Omental fat pad (tissue), 4 donors: ENCODE measurements at places on chromosomes 7 and 10. TPM values are rescaled to one million over a fixed set of nuclear protein-coding genes. Genes with fewer than 3 reads are reported as not detected.

GRCh38 chr7:70474639-70475234 lies 657.2 kb upstream of the GALNT17 start:
- no peak for DNase-seq

The CDK1 gene
- total RNA-seq, result 1.9 TPM

DNA sequence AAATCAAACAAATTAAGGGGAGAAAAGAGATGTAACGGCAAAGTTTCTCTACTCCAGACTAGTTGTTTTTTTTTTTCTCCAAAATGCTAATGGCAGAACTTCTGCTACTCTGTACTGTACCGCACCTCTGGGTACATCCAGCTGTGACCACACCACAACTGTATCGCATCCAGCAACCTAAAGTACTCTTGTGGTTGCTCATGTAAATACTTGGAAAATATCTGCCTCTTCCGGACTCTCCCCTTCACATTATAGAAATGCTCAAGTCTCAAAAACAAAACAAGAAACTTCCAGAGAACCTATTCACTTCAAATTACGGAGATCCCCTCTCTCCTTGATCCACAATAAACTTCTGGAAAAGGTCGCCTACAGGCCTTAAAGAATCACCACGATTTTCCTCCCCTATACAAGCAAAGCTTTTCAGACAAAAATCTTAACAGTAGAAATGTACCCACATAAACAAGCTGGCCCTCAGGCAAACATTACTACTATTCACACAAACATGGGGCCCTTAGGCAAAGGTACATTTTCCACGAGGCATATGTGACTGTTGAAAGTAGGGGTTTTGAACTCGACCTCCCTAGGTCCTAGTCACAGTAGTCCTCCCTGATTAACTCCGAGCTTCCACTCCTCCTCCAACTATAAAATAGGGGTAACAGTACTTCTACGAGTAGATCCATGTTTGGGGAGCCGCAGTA lies 222.9 kb upstream of the MKLN1 start:
- DNase-seq, result no peak

GRCh38 chr10:29815572-29815971 lies 180.8 kb upstream of the SVIL start:
- DNase-seq, result no peak

The CYP3A4 gene
- total RNA-seq, result 1.8 TPM

DNA sequence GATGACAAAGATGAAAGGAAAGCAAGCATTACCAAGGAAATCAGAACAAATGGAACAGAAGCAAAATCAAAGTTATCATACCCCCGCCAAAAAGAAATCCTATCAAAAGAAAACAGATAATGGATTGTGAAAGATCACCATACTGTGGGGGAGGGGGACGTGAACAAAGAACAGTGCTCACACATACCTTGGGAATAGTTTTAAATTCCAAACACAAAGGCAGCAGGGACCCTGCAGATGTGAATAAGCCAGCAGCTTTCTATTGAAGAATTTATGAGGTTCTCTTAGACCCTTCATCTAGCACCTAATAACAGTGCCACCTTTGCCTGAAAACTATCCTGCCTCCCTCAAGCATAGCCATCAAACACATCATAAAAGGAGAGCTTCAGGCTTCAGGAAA lies 94.0 kb downstream of the AKR1D1 start:
- DNase-seq, result no peak

DNA sequence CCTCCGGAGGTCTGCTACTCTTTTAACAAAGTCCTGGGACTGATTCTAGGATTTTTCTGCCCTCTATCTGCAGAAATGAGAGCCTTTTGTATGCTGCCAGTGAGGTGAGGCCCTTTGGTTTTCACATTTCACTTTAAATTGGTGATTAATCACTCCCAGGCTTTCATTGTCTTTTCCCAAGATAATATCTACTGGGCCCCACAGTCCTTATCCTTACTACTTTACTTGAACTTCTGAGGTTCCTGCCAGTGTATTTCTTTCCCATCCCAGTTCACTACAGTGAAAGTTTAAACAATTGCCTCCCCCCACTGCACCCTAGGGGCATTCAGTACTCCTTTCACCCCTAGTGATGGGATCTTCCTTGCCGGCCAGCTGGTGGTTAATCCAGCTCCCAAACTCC lies 127.4 kb upstream of the INHBA start:
- DNase-seq, result no peak

The AMPH gene
- 41.2 TPM for total RNA-seq

- DNase-seq, result no peak
These were observed 3.4 kb downstream of the TCF7L2 start for GRCh38 chr10:112953174-112954159.

The ACSM6 gene
- not detected for total RNA-seq

DNA sequence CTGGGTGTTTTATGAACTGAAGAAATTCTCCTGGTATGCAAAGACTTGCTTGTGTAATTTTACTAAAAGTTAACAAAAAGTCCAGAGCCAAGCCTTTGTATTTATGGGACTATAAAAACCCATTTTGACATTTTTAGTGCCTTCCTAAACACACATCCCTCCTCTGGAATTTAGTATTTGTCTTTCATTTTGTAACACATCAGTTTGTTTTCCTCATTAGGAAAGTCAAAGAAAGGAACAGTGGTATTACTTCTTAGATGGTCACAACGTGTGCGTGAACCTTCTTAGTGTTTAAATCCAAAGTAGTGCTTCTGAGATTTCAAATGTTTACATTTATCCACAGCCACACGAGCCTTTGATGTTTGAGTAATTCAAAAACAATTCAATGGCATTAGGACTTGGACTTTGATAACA lies 103.2 kb upstream of the TMEM106B start:
- DNase-seq, result no peak

DNA sequence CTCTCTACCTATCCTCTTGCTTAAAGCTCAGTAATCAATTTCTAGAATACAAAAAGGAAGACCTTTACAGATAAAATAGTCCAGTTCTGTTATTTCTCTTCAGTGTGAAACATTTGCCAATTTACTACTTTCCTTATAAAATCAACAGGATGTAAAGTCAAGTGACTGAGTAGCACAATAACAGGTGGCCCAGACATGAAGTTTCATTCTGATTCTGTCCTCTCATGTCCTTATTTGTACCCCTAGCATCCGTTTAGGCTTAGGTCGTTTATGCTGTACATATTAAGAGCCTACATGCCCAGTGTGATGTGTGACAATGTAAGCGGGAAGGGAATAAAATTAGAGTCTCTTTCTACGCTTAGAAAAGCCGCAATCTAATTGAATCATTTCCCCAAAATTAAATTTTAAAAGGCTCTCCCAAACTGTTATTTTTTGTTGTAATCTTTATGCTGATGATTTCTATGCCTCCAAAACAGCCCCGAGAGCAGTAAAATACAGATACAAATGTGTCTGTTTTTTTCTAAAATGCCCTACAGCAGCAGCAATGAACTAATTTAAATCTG lies 29.1 kb downstream of the EPC1 start:
- no peak for DNase-seq

GRCh38 chr10:33732161-33732680 lies 397.8 kb upstream of the NRP1 start:
- DNase-seq, result no peak

The FUOM gene
- total RNA-seq, result 20.6 TPM

GRCh38 chr7:120724448-120724847 lies 133.5 kb downstream of the TSPAN12 start:
- no peak for DNase-seq

- no peak for DNase-seq
These were observed 29.8 kb downstream of the MTURN start for GRCh38 chr7:30164567-30164966.

The ARHGEF35 gene
- 6.7 TPM for total RNA-seq

The AP1S1 gene
- 52.3 TPM for total RNA-seq

The CPXM2 gene
- total RNA-seq, result 7.3 TPM

DNA sequence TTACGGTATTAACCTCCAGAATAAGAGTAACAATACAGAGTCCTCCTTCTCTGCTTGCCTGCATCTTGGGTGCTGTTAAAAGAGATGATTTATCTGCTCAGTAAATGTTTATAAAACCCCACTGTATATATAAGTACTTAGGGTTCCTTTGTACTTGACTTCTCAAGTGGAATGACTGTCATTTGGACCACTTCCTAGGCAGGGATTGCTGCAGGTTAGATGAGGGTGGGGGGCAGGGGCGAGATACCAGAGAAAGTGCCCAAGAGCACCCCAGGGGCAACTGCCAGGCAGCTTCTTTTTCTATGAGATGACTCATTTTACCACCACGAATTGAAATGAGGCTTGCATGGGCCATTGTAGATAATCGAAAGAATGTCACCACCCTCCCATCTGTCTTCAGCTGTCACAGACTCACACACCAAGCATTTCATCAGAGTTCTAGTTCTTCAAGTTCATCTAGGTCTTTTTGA lies 421.9 kb upstream of the GALNT17 start:
- no peak for DNase-seq

DNA sequence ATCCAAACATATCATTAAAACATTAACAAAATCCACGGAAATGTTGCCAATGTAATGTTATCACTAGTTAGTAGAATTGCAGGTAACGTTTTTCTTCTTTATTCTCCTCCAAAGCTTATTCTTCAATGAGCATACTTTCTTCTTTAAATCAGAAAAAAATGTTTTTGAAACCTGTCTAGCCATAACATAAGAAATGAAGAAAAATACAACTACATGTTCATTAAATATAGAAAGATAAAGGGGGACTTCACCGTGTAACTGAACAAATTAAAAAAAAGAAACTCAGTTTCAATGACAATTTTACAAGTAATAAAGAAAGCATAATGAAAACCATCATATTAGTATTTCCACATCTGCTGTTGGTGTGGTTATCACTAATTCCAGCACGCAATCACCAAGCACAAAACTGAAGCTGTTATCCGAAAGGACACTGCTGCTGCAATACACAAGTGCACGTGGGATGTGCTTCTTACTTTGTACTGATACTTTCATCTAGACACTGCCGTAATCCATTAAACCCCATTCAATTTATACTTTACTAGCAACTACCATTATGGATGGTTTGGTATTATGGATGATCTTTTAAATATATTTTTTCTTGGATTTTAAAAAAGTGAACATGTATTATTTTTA lies 9.6 kb downstream of the ESYT2 start:
- no peak for DNase-seq

GRCh38 chr10:61159253-61159652 lies 215.3 kb upstream of the RHOBTB1 start:
- DNase-seq, result no peak

The HOXA3 gene
- total RNA-seq, result 1.8 TPM

- no peak for DNase-seq
These were observed 13.1 kb upstream of the HABP2 start for GRCh38 chr10:113539789-113540188.

GRCh38 chr10:83680470-83680891 lies 458.8 kb upstream of the GHITM start:
- DNase-seq, result no peak

- DNase-seq, result peak; percentile 64
These were observed 5.1 kb downstream of the LDB1 start for GRCh38 chr10:102114861-102115618.

DNA sequence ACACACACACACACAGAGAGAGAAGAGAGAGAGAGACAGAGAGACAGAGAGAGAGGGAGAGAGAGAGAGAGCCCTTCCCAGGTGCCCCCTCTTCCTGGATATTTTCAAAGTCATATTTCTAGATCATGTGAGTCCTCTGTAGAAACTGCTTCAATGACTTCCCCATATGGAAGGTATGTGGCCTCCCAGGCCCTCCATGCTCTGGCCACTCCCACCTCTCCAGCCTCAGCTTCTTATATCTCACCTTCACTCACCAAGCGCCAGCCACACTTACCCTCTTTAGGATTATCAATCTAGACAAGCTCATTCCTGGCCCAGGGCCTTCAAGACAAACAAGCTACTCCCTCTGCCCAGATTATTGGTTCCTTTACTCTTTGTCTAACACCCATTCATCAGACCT lies 259.7 kb downstream of the MTERF1 start:
- DNase-seq, result no peak

- no peak for DNase-seq
These were observed 2.2 kb downstream of the ZNF800 start for GRCh38 chr7:127390186-127390816.

- DNase-seq, result no peak
These were observed 52.6 kb downstream of the ADCY1 start for GRCh38 chr7:45626441-45627430.

DNA sequence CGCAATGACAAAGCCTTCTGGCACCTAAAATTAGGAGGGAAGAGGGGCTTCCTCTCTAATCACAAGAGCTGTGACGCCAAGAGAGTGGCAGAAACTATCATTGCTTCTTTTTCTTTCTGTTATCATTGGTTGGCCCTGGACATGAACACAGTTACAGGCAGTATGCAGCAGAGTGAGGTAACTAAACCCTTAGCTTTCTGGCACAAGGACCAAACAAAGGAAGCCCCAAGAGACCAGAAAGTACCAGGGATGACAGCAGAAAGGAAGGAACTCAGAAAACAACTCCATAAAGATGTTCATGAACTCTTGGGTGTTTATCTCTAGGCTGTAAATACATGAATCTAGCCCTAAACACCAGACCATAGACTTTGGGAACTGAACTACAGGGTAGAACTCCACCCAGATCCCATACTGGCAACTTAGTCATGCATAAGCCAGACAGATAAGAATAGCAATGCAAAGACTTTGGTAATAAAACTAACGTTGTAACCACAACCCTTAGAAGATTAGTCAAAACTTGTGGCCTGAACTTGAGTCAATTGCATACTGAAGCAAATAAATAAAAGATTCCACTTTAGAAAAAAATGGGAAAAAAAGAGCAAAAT lies 195.7 kb upstream of the PTN start:
- no peak for DNase-seq

The SKAP2 gene
- total RNA-seq, result 36.0 TPM

DNA sequence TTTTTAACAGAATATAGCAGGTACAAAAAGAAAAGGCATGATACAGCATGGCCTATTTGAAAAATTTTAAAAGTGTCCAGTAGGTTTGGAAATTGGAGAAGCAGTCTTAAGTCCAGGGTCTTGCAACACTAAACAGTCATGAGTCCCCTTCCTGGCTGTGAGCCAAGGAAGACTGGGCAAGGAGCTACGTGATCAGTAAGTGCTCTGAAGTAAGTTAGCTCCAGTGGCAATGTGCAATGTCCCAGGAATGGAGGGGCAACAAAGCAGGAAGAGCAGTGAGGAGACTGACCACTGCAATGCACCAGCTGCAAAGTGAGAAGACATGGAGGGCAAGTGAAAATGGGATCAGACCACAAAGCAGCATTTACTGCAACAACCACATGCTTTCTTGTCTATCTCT lies 72.9 kb upstream of the GRID1 start:
- DNase-seq, result peak; percentile 85

The MYH16 gene
- total RNA-seq, result not detected

- DNase-seq, result no peak
These were observed 9.4 kb downstream of the GATA3 start for GRCh38 chr10:8063935-8064334.

The NRP1 gene
- total RNA-seq, result 173 TPM
